ENCODE measurements at places on chromosomes 13 and 19.

DNA sequence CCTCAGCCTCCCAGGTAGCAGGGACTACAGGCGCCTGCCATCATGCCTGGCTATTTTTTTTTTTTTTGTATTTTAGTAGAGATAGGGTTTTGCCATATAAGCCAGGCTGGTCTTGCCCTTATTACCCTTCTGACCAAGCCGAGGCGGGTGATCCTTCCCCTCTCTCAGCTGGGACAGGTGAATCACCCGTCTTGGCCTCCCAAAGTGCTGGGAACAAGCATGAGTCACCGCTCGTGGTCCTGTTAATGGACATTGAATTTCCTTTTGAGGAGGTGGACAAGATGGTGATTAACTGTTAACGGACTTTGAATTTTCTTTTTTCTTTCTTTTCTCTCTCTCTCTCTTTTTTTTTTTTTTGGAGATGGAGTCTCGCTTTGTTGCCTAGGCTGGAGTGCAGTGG, 10.6 kb downstream of the CD70 start:
- no peak for DNase-seq

DNA sequence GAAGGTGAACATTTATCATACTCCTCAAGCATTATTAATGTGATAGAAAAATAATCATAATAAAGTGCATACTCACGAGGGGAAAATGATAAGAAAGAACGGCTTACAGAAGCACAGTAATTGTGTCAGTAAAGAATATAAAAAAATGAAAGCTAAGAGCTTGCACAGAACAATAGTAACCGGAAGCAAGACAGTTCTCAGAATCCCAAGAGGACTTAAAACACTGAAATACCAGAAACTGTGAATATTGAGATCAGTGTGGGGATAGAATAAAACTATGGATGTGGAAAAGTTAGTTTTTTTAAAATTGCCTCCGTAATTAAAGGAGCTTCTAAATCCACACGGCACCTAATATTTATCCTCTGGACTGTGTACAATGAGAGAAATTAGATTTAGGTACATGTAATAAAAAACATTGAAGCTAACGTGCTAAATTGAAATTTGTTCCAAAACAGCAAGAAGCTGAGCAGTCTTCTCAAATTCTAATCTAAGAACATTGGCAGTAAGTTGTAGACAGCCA, 482.7 kb downstream of the SLITRK6 start:
- no peak for DNase-seq

DNA sequence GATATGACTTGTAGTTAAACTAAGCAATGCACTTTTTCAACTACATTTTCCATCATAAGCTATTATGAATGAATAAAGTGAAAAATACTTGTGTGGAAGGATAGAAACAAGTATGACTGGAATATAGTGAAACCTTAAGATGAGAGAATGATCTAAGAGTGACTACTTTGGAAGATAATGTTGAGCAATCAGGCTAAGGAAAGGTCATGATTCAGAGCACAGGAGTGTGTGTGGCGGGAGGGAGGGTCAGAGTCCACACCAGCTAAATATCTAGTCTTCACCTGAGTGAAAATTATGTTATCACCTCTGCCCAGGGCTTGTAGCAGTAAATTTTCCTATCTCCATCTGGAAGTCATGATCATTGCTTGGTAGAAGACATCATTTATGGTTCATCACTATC, 833.4 kb upstream of the ATXN8OS start:
- DNase-seq, result no peak

GRCh38 chr19:14096272-14096992, 5.9 kb upstream of the SAMD1 start:
- no peak for DNase-seq

GRCh38 chr19:1291761-1292418, 6.2 kb downstream of the EFNA2 start:
- DNase-seq, result no peak
